ENCODE measurements at places on chromosomes 12 and 14.
A peak's percentile ranks its signal among the peaks of the same experiment; 100 is the strongest.

- no peak for DNase-seq
These were observed 293.6 kb upstream of the RGS6 start for GRCh38 chr14:71638523-71639196.

DNA sequence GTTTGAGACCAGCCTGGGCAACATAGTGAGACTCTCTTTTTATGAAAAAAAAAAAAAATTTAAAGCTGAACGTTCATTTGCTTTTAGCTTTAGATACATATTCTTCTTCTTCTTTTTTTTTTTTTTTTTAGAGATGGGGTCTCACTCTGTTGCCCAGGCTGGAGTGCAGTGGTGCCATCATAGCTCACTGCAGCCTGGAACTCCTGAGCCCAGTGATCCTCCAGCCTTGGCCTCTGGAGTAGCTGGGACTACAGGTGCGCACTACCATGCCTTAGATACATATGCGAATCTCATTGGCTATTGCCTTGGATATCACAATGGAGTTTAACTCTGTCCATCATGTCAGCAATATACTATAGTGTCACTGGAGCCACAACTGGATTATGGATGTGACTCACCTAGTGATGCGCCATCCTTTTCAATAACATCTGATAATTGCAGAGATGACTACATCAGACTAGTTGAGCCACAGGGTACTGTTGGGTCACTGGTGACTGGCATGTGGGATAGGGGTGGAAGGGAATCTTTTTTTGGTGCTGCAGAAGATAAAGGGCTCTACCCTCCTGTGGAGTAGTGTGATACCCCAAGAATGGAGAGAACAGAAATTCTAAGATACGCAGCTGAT is 2.7 kb upstream of the ADIPOR2 start:
- no peak for DNase-seq

DNA sequence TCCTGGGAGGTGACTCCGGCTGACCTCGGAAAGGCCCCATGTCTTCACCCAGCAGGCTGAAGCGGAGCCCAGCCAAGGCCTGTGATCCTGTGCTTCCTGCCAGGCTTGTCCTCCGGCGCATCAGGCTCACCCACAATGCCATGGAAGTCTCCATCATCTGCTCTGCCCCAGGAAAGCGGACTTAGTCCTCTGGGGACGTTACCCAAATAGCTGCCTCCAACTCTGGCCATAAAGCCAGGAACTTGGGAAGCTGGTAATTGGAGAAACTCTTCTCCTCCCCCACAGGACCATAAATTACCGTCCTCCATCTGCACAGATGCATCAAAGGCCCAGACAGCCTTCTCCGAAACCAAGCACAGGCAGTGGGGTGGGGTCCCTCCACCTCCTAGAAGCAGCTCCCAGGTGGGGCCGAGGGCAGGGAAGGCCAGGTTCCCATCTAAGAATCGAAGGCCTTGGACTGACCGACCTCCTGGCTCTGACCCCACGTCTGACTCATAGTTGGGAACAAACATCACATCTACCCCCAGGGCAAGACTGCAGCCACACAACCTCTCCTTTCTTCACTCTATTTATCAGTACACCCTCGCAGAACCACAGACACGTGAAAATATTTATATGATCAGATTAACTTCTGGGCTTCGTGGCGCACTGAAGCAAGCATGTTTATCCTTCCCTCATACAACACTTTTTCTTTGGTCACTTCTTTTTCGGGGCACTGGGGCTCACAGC is 56.4 kb downstream of the PITPNM2 start:
- no peak for DNase-seq

DNA sequence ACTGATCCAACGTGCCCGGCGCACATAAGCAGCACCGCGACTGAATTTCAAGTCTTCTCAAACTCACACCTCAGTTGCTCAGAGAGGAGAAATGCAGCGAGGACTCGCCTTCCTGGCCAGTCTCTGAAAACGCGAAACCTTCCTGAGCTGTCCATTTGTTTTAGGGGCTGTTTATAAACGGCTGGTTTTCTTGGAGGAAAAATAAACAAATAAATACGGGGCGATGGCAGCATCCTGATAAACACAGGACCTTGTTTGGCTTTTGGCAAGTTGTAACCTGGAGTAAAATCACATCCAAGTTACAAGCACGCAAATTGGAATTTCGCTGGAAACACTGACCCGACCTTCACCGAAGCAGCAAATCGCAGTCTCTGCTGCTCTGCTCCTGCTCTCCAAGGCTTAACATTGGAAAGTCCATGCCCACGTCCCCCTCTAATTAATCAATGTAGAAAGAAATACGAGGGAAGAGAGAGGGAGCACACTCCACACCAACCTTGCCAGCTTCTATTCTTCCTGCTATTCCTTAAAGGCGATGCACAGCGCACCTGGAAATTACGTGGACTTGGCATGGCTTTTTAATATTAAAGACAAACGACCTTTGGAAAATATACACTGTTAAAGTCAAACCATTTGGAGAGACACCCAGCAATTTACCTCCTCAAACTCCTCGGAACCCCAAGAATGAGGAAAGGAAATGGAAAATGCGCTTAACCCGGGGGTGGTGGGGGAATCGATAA is 248.8 kb downstream of the APAF1 start:
- no peak for DNase-seq

GRCh38 chr12:25960143-25960542 is 1.7 kb downstream of the RASSF8 start:
- no peak for DNase-seq

DNA sequence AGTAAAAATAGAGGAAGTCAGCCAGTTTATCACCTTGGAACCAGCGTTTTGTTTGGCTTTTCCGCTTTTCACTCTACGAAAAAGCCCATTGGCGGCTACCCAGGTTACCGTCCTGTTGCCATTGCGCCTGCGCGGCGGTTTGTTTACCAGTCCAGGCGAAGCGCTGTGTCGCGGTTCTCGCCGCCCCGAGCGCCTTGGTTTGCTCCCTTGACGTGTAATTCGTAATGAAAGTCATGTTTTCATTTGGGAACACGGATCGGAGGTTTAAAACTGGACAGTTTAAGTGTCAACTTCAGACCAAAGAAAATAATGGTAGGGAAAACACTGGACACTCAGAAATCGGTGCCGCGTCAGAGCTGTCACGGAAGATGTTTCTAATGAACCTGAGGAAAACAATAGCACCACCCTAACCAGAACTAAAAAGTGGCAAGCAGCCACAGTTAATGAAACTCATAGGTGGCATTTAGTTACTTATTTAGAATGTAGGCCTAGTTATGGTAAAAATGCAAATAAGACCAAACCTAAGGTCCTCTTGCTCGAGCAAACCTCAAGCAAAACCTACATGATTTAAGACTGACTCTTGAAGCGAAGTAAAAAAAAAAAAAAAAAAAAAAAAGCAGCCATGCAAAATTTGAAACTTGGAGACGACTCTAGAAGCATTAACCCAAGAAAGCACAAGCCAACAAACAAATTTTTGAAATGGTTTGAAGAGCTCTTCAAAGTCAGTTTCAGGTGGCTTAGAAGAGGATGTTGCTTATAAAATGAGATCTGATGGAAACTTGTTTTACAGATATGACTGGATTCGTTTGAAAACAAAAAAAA is 790 bp upstream of the GPR19 start:
- no peak for DNase-seq

DNA sequence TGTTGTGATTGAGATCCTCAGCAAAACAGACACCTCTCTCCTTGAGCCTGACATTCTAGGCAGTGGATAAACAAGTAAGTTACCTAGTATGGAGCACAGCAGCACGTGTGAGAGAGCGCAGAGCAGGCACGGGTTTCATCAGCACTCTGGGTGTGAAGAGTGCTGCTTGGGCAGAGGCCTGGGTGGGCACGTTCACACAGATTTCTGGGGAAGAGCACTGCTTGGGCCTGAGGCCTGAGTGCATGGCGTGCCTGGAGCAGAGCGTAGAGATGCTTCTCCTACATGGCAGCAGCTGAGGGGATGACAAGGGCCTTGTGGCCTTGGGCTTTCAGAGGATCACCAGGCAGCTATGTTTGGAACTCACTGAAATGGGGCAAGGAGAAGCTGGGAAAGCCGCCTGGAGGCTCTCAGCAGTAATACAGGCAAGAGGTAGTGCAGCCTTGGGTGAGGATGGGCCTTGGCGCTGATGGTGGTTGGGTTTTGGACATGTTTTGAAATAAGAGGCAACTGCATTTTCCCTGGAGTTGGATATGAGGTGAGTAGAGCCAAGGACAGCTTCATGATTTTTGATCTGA is 17.6 kb downstream of the CKB start:
- DNase-seq: peak; percentile 9

- DNase-seq: peak; percentile 32
These were observed 29.9 kb downstream of the HSPB8 start for GRCh38 chr12:119208626-119209061.

GRCh38 chr12:102459314-102459713 is 21.0 kb downstream of the IGF1 start:
- DNase-seq: no peak

DNA sequence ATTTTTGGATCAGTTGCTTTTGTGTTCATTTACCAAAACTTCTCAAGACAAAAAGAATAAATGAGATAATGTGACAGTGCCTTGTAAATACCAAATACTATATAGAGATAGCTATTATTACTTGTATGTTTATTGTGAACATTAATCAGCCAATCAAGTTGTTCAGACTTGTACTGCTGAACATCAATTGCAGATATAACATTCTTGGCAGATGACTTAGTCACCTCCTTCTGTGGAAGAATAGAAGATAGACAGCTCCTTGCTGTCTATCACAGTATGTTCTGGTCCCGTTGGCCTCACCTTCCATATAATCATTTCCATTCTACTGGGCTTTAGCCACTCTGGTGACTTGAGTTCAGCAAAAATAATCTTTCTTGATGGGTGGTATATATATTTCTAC is 30.1 kb downstream of the PSEN1 start:
- DNase-seq: no peak

DNA sequence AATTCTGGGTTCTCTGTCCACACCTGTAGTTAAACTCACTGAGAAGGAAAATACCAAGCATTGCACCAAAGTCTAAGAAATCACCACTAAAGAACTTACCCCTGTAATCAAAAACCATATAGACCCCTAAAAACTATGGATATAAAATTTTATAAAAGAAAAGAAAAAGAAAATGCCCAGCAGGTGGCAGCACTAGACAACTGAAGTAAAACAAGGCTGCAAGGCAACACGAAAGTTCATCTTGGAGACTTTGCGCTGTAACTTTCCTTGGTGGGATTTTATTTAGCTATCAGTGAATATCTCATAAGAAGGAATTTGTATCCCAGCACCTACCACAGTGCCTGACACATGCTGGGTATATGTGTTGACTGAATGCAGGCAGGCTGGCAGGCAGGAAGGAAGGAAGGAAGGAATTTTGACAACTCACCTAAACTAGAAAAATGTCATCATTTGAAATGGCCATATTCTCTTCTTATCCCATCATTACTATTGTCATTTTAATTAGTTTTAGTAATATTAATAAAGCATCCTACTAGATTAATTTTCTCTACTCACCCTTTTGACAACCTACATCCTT is 68.2 kb upstream of the ETV6 start:
- DNase-seq: no peak

DNA sequence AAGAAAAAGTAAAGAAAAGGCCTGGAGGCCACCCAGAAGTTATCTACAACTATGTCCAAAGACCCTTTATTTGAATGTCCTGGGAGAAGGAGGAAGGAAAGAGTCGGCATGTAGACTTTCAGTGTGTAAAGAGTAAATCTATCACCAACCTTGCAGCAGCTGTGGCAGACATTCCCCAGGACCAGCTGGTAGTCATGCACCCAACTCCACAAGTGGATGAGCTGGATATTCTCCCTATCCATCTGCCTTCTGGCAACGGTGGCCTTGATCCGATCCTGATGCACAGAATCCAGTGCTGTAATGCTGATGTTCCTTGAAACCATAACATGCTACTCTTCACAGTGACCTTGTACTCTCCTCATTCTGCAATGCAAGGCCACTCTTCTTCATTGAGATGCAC is 27.3 kb downstream of the KRT76 start:
- no peak for DNase-seq

GRCh38 chr12:45294906-45295305 is 79.0 kb downstream of the ANO6 start:
- no peak for DNase-seq

DNA sequence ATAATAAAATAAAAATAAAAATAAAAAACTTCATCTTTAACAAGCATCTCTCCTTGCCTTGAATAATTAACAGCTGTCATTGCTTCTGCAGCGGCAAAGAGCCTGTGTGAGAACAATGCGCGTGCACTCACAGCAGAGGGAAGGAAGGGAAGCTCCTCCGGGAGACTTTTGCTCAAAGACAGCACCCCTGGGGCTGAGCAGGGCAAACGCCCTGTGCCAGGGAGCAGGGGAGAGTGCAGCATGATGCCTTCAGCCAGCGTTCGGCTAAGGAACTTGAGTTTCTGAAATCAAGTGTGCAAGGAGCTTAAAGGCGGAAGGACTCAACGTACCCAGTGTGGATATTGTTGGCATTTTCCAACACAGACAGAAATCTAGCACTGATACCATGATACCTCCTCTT is 120.5 kb downstream of the RIMBP2 start:
- no peak for DNase-seq

DNA sequence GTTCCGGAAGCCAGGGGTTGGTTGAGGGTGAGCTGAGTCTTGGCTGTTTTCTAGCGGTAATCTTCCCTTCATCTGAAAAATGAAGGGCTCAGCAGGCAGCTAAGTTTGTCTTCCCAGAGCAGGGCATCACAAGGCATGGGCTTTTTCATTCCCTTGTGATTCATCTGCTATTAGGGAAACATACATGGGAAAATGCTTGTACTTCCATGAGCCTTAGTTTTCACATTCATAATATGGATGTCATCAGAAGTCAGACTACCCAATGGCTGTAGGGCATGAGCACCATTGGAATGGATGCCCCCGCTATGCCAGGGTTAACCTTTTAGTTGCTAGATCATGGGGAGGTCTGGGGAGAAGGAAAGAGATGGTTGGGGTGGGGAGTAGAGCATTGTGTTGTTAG is 18.7 kb downstream of the HELB start:
- DNase-seq: no peak

- no peak for DNase-seq
These were observed 66.0 kb downstream of the ANO4 start for GRCh38 chr12:100860611-100861010.

DNA sequence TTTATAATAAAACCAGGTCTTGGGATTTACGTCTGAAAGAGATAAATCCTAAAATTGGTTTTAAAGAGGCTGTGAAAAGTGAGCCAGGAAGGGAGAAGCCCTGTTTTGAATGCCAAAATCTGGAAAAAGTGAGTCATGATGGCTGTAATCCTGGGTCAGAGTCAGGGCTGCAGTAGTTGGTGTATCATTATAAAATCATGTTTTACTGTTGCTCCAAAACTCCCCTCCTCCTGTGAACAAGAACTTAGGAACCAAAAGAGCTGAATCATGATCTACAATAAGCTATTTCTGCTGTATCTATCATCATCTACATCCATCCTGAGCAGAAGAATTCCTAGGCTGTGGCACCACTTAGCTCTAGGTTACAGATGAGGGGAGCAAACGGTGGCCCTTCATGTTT is 79.3 kb downstream of the LMO3 start:
- DNase-seq: no peak

- DNase-seq: no peak
These were observed 97.9 kb downstream of the RFLNA start for GRCh38 chr12:124392667-124393413.

GRCh38 chr14:91311284-91311662 is 66.8 kb upstream of the GPR68 start:
- DNase-seq: no peak

- no peak for DNase-seq
These were observed 90.8 kb downstream of the STAB2 start for GRCh38 chr12:103677905-103678304.

- DNase-seq: no peak
These were observed 74.7 kb downstream of the DIO3 start for GRCh38 chr14:101635749-101636560.

- DNase-seq: peak; percentile 25
These were observed 116.5 kb downstream of the GPHN start for GRCh38 chr14:66624336-66624937.
